ENCODE measurements at places on chromosomes 2 and 18.

DNA sequence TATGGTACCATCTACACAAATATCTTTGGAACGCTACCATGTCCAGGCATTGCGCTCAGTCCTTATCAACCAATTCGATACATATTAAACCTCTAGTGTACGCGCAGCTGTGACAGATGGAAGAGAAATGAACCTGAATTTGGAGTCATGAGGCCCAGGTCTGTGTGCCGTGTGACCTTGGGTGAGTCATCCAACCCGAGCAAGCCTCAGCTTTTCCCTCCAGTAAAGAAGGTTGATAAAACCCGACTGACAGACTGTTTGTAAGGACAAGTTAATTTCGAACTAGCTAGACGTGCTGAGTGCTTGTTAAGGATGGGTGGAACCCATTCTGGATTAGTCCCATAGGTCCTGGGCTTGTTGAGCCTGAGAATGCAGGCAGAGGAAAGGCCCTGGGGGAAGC lies 28.2 kb downstream of the GREB1 start:
- no peak for DNase-seq

DNA sequence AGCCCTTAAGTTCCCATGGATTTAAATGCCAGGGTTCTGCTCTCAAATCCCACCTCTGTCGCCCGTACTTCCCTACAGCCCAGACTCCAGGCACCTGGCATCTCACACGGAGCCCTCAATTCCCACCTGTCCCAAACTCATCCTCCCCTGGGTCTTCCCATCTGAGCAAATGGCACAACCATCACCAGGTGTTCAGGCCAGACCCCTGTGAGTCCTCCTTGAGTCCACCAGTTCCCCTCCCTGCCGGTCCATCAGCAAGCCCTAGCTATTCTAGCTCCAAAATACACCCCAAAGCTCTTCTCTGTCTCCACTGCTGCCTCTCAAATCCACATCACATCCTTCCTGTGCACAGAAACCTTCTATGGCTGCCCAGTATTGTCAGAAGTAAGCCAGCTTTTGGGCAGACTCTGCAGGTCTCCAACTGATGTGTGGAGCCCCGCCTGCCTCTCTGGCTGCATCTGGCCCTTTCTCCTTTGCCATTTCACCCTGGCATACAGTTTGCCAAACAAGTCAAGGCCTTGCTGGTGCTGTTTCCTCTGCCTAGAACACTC lies 67.7 kb downstream of the DNMT3A start:
- DNase-seq, result no peak

DNA sequence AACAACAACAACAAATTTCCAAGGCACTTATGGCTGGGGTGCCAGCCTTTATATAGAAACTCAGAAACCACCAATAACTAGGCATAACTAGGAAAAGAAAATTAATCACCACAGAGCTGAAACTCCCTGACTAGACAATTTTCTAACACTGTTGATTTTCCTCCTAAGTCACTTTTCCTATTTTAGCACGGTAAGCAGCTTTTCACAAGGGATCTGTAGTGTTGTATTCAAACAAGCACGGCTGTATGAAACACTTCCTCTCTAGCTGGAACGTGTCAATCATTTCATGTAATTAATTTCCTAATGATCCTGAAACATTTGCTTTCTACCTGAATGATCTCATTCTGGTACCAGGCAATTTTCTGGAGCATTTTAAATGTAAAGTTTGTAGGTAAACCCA lies 645.0 kb downstream of the IRS1 start:
- no peak for DNase-seq

DNA sequence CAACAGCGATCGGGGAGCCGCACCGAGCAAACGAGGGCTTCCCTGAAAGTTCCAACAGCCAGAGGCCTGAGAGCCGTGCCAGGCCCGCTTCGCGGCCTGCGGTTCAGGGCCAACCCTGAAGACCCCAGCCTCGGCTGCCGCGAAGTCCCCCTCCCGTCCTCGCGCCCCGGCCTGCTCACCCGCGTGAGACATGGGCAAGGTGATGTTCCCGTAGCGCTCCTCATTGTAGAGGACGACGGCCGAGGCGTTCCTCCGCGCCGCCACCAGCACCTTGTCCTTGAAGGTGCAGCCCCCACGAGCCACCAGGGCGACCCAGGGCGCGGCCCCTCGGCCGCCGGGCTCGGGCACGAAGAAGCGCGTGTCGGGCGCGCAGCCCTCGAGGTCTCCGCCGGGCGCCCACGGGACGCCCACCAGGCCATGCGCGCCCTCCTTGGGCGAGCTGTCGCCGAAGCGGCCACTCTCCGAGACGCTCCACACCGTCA lies 510 bp downstream of the RNF149 start:
- DNase-seq, result peak; percentile 19

DNA sequence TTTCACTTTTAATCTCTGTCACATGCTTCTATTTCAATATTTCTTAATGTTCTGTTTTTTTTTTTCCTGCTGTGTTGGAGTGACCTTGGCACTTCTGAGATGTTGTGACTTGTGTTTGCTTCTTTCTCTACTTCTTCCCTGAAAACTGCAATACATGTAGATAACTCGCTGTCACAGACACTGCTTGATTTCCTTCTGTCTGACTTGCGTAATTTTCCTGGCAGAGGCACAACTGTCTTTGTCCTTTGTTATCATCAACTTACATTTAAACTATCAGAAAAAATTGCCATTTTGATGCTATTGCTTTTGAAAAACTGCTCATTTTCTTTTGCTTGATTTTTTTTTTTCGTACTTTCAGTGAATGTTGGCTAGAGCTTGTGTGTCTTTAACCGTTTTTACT lies 69.0 kb downstream of the BABAM2 start:
- no peak for DNase-seq

- DNase-seq, result no peak
Observed at GRCh38 chr2:6919901-6920742, 2.9 kb downstream of the RNF144A start.

DNA sequence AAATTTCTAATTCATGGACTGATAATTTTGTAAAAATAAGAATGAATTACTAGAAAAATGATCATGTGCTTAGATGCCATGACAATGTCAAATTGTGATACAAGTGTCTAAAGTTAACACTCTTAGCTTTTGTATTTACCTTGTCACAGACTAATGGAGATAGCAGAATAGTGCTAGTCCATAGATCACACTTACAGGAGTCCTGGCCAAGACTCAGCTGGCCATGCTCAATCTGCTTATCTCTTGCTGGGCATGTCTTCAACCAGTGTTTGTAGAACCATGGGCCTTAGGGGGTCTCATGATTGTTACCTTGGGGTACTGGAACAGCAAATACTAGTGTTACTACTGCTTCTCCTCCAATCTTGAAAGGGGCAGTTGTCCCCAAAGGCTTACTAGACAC lies 44.0 kb downstream of the TET3 start:
- no peak for DNase-seq

Data from stimulated activated CD8-positive, alpha-beta memory T cell treated with anti-CD3 and anti-CD28 coated beads, Interleukin-2, amount 100 ng/mL, for 48 hours (primary cell).